Adrenal gland (tissue), 19 donors: ENCODE measurements at places on chromosomes 12 and 14.

DNA sequence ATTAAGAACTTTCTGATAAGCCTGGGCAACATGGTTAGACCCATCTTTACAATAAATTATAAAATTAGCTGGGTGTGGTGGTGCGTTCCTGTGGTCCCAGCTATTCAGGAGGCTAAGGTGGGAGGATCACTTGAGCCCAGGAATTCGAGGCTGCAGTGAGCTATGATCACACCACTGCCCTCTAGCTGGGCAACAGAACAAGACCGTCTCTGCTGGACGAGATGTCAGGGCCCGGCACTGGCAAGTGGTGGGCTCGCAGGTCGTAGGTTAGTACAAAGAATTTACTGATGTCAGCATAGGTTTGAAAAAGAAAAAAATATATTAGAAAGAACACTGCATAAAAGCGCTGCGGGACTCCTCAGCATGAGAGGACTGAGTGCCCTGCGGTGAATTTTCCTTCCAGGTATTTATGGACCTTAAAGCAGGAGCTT, 15.7 kb upstream of the VSIG10 start:
- DNase-seq = no peak

DNA sequence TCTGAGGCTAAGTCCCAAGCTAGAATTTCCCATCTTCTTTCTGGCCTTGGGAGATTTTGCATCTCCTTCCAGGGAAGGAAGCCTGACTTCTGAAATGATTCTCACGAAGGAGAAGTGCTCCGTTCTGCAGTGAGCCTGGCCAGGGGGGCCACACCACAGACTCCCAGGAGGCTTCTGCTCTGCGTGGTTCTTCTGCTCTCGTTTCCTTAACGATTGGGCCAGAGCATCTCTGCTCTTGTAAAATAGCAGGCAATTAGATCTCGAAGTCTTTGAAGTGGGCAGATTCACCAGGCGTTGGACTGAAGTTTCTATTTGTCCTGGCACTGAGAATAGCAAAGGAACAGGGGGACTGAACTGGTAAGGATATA, 6.7 kb upstream of the BATF start:
- DNase-seq = no peak

- DNase-seq = no peak
These were observed 379.3 kb downstream of the NAV3 start for GRCh38 chr12:78209846-78210505.

- no peak for DNase-seq
These were observed 388.7 kb downstream of the TMEM117 start for GRCh38 chr12:44224399-44225148.

GRCh38 chr14:72303930-72304329, 371.7 kb downstream of the RGS6 start:
- DNase-seq = no peak

DNA sequence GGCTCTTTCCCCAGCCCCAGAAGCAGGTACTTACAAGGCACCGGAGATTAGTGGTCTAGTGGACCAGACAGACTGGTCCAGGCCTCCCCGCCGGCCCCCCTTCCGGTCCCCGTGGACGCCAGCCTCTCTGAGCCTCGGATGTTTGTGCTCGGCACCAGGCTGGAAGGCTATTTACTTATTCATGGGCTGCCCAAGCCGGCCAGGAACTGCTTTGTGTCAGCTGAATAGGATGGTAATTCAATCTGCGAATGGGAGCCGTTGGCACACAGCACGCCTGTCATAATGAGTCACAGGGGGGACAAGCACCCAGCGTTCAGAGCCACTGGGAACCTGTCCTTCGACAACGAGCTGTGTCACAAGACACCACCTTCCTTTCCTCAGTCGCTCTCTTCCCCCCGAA, 82.3 kb downstream of the RIMBP2 start:
- peak; percentile 39 for DNase-seq

- no peak for DNase-seq
These were observed 32.1 kb downstream of the DEPDC4 start for GRCh38 chr12:100234591-100235304.

DNA sequence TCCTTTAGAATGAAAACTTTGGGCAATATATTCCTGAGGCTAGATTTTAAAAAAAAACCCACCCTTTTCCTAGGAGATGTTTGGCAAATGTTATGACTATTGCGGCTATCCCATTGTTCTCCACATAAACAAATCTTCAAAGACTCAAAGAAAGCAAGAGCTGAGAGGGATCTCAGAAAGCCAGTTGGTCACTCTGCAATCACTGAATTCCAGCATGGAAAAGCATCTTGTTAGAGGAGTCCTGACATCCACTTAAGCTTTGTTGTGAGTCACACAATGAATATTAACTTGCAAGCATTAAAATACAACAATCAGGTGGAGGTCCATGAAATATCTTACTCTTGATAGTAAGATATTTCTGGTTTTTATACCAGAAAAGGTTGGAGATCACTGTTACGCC, 11.0 kb upstream of the PTPRB start:
- no peak for DNase-seq

- DNase-seq = no peak
These were observed 424.1 kb downstream of the PCNX1 start for GRCh38 chr14:71331403-71331802.

GRCh38 chr14:79325071-79325470, 886.2 kb downstream of the DIO2 start:
- no peak for DNase-seq

DNA sequence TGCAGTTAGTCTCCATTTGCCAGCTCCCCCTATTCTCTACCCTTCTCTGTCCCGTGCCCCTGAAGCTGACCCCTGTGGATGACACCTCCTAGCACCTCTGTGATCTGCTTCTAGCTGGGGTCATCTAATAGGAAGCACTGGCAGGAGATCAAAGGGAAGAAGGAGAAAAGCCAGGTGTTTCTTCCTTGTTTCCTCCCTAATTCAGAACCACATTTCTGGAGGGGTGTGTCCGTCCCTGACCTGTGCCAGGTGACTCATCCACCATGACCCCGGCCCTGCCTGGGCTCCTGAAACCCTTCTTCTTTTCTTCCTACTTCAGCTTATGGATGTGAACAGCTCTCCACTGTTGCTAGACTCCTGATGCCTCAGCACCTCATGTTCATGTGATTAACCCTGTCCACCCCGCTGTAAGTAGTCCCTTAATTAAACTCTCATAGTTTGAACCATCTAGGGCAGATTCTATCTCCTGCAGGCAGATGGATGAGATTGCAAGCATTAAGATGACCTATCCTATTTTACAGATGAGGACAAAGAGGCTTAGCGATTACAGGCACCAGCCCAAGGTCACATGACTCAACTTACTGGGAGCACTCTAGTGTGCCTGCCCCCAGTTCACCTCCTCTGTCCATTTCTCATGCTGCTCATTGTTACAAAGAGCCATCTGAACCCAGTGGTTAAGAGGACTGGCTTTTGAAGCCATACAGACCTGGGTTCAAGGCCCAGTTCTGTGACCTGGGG, 770.5 kb downstream of the MED13L start:
- peak; percentile 47 for DNase-seq

GRCh38 chr12:121579190-121579791, 1.5 kb downstream of the KDM2B start:
- peak; percentile 36 for DNase-seq

GRCh38 chr14:103948442-103948841, 6.1 kb upstream of the RD3L start:
- no peak for DNase-seq

- no peak for DNase-seq
These were observed 5.0 kb downstream of the MYO1A start for GRCh38 chr12:57044889-57045288.

- DNase-seq = no peak
These were observed 210.8 kb upstream of the FLRT2 start for GRCh38 chr14:85319101-85319500.
